KG1 (cell line): ENCODE measurements at places on chromosomes 16 and 17.

GRCh38 chr16:19185510-19185851 lies 17.4 kb downstream of the SYT17 start:
- no peak for DNase-seq

- no peak for DNase-seq
Observed at GRCh38 chr17:73697872-73698271, 53.6 kb upstream of the SDK2 start.

DNA sequence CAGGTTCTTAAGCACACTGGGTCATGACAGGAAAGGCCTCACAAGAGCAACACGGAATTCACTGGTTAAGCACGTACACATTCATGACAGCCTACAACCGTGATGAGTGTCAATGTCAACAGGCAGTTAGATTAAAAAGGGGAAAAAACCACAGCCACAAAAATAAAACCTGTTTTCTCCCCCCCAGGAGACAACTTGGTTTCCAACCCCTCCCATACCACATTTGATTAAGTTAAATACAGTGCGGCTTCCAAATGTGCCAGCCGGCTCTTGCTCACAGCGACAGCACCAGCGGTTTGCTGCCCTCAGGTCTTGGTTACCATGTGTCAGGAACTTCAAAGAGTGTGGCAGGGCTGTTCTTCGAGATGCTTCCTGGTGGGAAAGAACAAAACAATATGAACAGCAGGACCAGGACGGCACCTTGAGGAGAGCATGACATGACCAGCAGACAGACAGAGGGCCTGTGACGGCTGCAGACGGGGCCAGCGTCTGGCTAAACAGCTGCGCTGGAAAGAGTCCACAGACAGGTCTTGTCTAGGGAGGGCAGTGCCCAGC lies 193.6 kb downstream of the PARN start:
- DNase-seq: no peak

DNA sequence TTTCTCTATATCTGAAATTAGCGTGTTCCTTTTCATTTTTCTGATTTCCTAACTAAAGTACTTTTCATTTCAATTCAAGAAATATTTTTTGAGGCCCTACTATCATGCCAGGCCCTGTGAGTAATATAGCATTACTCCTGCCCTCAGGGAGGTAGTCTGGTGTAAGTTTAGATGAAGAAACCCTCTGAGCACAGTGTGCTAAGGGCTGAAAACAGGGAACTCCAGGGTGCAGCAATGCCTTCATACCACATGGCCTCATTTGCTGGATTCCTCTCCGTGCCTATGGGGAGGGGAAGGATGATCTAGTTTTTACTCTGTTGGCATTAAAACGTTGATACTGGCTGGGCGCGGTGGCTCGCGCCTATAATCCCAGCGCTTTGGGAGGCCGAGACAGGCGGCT lies 4.7 kb downstream of the COQ9 start:
- no peak for DNase-seq

- DNase-seq: no peak
Observed at GRCh38 chr17:27518048-27518447, 61.8 kb downstream of the KSR1 start.

DNA sequence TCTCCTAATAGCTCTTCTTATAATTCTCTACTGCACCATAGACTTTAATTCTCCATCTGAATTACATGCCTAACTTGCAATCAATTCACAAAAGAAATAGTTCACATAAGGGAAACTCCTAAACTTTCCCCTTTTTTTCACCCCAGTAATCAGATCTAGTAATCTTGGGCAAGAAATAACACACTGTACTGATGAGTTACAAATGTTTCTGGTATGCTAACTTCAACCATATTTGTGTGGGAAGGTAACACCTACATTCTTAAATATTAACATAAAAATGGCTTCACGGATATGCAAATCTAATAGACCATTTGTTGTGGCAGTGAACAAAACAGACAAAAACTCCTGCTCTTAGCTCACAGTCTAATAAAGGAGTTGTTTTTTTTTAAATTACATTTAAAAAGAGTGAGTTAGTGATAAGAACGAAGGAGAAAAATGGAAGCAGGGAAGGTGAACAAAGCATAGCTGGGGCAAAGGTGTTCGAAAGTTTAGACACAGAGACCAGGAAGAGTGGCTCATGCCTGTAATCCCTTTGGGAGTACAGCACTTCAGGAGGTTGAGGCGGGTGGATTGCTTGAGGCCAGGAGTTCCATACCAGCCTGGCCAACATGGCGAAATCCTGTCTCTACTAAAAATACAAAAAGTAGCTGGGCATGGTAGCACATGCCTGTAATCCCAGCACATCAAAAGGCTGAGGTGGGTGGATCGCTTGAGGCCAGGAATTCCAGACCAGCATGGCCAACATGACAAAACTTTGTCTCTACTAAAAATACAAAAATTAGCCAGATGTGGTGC lies 34.8 kb downstream of the CMTM3 start:
- no peak for DNase-seq

DNA sequence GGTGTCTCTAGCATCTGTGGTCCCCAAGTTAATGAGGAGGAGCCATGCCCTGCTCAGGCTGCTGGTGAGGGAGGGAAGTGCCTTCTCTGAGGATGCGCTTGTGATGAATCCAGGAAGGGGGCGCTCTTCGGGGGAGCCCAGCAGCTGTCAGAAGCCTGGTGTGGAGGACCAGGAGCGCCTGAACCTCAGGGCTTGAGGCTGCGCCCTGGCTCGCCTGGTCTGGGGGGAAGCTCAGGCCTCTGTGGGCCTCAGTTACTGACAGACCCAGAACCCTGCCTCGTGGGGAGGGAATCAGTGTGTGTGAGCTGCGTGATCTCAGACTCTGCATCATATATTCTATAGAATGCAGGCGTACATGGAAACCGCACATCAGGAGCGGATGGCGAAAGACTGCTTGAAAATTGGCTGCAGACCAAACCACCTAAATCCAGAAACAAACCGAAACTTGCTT lies 126.1 kb downstream of the SEC14L1 start:
- DNase-seq: no peak

DNA sequence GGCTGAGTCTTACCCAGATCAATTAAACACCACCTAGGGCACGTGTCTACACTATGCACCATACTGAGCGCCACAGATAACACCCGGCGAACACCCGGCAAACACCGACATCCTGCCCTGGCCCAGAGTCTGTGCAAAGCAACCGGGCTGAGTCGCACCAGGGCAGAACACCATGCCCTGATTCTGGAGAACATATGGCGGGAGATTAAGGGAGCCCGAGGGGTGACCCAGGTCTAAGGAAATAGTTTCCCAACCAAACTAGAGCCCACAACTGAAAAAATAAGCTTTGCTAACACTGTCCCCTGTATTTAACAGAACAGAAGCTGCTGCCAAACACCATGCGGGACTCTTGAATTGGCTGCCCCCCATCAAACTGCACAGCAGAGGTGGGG lies 22.1 kb downstream of the MYO18A start:
- DNase-seq: no peak

- DNase-seq: no peak
Observed at GRCh38 chr17:16449121-16449570, 33.8 kb downstream of the TRPV2 start.

DNA sequence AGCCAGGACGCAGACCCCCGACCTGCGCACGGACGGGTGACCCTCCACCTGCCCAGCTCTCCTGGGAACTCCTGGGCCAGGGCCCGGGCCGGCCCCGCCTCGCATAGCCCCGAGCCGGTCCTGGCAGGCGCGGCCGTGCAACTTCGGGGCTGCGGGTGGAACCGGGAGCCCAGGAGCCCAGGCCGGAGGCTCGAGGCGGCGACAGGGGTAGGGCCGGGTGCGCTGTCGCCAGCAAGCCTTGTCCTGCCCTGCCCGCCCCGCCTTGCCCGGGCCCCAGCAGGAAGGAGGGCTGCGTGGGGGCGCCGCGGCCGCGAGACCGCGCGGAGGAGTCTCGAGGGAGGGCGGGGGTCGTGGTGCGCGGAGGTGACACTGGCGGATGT lies 408 bp downstream of the LMF1 start:
- no peak for DNase-seq

DNA sequence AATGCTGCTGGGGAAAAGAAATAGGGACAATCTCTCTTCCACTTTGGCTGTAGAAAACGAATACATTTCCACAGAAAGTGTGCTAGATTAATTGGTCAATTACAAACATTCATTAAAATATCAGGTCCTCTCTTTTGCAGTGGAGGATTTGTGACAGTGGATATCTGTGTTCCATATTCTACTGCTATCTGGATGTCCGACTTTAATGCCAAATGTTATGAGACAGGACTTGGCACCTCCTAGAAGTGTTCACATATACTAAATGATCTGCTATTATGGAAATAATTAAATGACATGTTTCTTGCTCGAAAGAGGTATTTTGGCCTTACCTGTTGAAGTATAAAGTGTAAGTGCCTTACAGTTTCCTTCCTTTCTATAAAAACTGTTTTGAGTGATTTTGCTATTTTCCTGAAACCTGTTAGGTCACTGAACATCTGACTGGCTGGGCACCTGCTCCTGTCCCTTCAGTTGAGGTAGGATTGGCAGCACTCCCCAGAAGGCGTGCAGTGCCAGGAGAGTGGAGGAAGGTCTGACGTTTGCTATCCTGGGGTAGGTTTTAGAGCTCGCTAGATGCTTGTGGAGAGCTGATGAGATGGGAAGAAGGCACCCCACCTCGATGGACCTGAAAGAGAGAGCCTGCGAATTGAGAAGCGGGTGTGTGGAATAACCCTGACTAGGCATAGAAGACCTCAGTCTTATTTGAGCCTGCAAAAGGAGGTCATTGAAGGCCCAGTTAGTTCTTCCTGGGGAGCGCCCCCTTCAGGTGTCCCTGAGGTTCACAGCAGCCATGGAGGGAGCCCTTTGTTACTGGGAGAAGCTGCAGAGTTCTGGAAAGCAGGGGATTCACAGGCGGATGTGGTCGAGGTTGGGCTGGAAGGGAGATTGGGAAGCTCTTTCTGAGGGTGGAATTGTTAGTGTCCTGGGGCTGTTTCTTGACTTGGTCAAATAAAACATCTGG lies 159.4 kb upstream of the ZNF267 start:
- DNase-seq: no peak

DNA sequence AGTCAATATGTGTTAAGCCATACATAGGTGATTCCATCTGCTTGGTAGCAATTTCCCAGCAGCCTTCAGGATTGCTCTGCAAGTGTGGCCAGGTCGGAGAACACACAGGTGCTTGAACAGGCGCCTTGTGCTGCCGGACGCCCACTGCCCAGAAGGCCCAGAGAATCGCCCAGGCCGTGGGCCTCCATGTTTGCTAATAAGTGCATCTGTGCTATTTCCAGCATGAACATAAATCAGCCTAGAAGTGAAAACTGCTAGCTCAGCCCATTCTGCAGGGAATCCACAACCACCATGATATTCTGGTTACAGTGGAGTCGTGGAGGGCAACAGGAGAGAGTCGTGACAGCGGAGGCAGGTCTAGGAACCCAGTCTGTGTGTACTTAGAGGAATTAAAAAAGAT lies 78.1 kb downstream of the ZFHX3 start:
- DNase-seq: no peak

GRCh38 chr17:62321451-62321850 lies 58.9 kb upstream of the EFCAB3 start:
- no peak for DNase-seq

DNA sequence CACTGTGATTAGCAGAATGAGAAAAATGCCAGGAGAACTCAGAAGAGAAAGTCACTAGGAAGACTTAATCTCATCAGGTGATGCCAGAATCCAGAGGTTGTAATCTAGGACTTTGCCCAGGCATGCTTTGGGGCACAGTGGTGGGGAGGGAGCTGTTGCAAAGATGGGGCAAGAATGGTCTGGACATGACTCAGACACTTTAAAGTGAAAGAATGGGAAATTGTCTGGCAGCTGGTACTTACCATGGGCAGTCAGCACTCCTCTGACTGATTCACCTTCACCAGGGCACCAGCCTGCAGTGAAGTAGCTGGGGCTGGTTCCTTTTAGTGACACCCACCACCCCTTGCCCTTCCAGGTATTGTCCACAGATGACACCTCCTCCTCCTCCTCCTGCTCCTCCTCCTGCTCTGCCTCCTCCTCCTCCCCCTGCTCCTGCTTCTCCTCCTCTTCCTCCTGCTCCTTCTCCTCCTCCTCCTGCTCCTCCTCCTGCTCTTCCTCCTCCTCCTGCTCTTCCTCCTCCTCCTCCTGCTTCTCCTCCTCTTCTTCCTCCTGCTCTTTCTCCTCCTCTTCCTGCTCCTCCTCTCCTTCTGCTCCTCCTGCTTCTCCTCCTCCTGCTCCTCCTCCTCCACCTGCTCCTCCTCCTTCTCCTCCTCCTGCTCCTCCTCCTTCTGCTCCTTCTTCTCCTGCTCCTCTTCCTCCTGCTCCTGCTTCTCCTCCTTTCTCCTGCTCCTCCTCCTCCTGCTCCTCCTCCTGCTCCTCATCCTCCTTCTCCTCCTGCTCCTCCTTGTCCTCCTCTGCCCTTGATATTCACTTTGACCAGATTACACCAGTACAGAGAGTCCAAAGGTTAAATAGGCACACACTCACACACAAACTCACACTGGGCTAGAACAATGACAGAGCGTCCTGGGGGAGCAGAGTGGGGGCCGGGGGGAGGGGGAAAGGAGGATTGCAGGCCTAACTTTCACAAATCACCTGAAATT lies at the start of gene CHD9NB:
CHD9NB (minus strand) TSS at position 379 of the 983 bp plus-strand sequence. CDS start 8,739 bp downstream, outside the sequence.
- DNase-seq: no peak

GRCh38 chr17:12492450-12492849 lies 173.2 kb upstream of the MYOCD start:
- DNase-seq: no peak

DNA sequence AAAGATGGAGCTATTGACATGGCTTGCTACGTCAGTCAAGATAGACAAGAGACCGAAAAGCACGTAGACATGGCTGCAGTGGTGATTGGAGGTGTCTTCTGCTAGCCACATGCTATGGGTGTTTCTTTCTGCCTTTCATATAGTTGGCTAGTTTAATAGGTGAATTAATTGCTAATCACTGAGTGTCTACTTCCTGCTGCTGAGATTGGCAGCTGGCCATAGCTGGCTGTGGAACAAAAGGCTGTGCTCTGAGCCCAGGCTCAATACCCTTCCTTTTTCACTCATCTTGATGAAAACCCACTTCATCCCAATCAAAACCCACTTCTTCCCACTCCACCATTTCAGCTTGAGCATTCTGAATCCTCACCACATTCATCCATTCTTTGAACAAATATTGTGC lies 221.4 kb upstream of the MAF start:
- no peak for DNase-seq

DNA sequence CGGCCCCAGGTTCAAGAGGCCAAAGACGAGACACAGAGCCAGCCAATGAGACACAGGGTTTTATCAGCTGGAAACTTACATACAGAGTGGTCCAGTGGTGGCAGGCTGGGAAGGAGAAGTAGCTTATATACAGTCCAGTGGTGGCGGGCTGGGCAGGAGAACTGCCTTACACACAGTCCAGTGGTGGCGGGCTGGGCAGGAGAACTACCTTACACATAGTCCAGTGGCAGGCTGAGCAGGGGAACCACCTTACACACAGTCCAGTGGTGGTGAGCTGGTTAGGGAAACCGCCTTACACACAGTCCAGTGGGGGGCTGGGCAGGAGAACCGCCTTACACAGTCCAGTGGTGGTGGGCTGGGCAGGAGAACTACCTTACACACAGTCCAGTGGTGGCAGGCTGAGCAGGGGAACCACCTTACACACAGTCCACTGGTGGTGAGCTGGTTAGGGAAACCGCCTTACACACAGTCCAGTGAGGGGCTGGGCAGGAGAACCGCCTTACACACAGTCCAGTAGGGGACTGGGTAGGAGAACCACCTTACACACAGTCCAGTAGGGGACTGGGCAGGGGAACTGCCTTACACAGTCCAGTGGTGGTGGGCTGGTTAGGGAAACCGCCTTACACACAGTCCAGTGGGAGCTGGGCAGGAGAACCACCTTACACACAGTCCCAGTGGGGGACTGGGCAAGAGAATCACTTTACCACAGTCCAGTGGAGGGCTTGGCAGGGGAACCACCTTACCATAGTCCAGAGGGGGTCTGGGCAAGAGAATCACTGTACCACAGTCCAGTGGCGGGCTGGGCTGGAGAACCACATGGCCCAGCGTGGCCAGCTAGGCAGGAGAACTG lies 90.9 kb downstream of the GAS7 start:
- no peak for DNase-seq

- DNase-seq: no peak
Observed at GRCh38 chr17:73359352-73359751, 47.6 kb upstream of the CDC42EP4 start.
